ENCODE measurements at places on chromosomes 1 and 21. TPM values are rescaled to one million over a fixed set of nuclear protein-coding genes. Genes with fewer than 3 reads are reported as not detected.

Gene TRNP1
- total RNA-seq: 0.16 TPM

Gene PBX1
- total RNA-seq: not detected

Gene CD48
- 388 TPM for total RNA-seq

Gene CFAP141
- not detected for total RNA-seq

Gene GALNT2
- 42.3 TPM for total RNA-seq

Gene SLC27A3
- 7.2 TPM for total RNA-seq

Gene RPRD2
- 19.4 TPM for total RNA-seq

DNA sequence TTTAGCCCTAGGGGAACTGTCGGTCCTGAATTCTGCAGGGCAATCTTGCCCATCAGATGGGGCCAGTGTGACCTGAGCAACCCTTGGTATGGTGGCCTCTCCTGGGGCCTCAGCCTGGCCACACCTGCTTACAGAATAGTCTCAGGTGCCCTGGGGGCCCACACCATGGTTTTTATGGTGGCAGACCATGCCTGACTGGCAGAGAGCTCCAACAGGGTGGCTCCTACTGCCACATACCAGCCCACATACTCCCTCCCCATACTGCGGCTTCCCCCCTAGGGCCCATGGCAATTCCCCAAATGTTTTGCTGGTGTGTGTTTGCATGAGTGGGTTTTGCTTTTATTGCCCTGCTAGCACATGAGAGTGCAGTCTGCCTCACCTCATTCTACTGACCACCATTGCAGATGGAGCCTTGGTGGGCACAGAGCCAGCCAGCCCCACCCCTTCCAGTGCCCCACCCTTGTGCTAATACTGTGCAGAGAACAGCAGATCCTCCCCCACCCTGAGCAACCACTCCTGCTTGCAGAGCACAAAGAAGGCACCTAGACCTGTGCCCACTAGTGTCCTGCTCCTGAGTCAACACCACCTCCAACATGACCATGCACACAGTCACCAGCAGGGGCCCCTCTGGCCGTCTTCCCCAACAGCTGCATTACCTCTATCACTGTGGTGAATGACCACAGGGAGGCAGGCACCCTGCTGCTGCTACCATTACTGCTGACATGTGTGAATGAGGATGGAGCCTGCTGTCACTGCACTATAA is 86.8 kb downstream of the GDAP2 start:
- DNase-seq: no peak

- no peak for DNase-seq
Observed at GRCh38 chr1:23394684-23395083, 25.0 kb upstream of the ZNF436 start.

DNA sequence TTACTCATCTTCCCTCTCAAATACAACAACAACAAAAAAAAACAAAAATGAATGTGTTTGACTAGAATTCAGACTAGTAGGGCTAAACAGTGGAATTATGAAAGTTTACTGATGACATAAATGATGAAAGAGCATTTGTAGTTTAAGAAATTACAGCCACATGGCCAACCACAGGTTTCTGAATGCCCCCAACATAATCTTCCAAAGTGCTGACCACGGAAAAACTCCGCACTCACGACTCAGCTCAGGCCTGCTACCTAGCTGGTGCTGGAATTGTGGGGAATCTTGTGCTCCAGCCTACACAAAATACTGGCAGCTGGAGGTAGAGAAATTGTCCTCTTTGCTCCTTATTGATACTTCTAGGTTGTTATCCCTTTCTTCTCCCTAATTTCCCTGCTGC is 23.6 kb upstream of the TBX15 start:
- no peak for DNase-seq

DNA sequence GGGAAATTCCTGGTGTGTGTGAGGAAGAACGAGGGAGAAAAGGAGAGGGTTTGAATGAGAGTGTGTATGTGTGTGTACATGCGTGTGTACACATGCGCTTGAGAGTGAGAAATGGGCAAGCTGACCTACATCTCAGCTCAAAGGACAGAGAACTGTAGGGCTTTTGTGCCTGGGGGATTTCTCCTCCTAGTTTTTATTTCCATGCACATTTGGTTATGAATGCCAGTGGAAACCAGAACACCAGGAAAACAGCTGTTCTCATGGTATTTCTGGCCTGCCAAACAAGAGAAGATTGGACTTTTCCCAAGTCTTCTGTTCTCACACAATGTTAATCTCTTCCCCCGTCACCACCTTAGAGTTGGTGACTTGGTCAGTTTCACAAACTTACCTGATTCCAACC is 45.2 kb downstream of the SLC44A3 start:
- DNase-seq: no peak

DNA sequence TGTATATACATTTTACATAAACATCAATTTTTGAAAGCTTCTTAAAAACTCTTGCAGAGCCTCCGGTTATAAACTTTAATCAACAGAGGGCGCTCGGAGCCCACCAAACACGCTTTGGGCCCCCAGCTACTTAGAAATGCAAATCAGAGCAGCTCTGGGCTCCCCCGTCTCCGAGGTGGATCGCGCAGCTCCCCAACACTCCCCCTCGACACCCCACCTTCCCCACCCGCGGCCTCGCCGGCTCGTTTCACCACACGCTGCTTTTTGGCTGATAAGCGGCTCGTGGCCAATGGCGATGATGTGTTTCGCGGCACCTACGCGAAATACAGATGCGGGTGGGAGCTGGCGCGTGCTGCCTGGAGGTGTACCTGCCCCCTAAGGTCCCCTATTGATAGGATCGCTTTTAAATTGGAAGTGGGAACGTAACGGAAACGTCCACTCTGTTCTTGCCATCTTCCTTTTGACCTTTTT is 1.7 kb upstream of the KIF26B start:
- DNase-seq: peak; percentile 87

- DNase-seq: no peak
Observed at GRCh38 chr1:174746024-174746808, 253.5 kb upstream of the CACYBP start.

- peak; percentile 51 for DNase-seq
Observed at GRCh38 chr1:148353461-148354283, 129.4 kb downstream of the PPIAL4G start.

DNA sequence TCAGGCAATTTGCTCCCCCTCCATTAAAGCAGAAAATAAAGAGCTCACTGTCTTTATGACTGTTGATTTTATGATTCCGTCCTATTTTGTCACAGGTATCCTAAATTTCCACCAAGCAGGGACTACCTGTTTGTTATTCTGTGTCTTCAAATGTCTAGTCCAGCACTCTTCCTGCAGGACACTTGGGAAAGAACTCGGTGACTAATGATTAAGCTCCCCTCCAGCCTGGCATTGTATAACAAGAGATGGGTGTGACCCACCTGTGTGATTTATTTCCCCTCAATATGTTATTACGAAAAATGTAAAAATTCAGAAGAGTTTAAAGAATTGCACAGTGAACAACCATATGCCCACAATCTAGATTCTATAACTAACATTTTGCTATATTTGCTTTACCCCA is 42.9 kb upstream of the LRRN2 start:
- no peak for DNase-seq

- DNase-seq: peak; percentile 56
Observed at GRCh38 chr1:175192111-175192629, 406 bp downstream of the KIAA0040 start.

DNA sequence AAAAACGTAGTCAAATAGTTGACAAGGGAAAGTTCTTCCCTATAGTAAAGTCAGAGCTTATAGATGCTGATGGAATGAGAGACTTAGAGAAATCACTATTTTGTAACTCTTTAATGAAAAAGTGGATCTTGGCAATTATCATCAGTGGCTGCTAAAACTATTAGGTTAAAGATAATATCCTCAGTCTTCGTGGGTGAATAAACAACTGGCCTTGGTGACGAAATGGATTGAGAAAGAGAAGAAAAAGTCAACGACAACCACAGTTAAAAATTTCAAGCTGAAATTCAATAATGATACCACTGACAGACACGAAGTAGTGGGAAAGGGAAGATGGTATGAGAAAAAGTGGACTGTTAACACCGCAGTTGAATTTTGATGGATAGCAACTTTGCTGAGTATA is 90.0 kb upstream of the GNG4 start:
- DNase-seq: no peak

DNA sequence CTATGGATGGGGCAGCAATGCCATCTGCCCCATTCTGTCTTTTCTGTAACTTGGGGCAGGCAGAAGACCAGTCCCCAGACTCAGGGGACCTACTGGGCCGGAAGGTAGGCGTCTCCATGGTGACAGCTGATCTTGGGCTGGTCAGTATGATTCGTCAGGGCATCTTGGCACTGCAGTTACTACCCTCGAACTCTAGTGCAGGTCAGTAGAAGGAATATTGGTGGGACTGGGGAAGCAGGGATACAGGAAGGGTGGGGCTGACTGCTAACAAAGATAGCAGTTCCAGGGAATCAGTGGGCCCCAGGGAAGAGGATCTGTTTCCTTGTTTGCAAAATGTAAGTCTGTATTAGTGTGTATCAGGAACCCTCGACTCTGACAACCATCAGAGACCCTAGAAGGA is 26.2 kb downstream of the SZT2 start:
- no peak for DNase-seq

- no peak for DNase-seq
Observed at GRCh38 chr1:8267307-8267706, 50.6 kb upstream of the SLC45A1 start.

GRCh38 chr1:44884746-44885145 is 41.7 kb upstream of the PTCH2 start:
- DNase-seq: no peak
